ENCODE measurements at places on chromosomes 7 and 10. TPM values are rescaled to one million over a fixed set of nuclear protein-coding genes. Genes with fewer than 3 reads are reported as not detected.

DNA sequence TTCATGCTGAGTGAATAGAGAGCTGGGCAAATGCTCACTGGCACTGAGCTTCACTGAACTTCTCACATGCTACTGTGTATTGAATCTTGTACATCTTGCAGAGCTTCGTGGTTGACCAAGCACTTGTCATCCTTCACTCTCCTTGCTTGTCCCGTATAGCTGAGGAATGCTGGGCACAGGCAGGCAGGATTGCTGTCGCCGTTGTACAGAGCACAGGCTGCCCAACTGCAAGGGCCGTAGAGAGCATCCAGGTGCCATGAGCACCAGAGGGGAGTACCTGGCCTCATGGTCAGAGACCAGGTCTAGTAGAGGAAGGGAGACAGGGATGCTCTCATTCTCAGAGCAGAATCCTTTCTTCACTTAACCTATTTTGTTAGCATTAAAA is 99.8 kb upstream of the RET start:
- DNase-seq: no peak

NME8 gene
- total RNA-seq: not detected

DNA sequence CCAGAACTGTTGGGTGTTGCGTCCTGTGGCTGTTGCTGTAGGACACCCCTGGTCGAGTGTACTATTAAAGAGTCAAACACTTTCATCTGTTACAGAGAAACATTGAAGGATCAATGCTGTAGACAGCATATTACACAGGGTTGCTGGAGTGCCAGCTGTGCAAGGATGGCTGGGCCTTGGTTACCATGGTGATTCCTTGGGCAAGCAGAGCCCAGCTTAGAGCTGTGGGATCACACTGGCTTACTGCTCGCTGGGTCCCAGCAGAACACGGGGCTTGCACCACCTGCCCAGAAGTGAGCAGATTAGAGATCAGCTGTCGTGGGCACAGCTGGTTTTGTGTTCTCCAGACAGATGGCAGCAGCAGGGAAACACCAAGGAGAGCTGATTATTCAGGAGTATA is 76.0 kb downstream of the GPR141 start:
- DNase-seq: no peak

- no peak for DNase-seq
Observed at GRCh38 chr7:134640842-134641715, 5.6 kb upstream of the BPGM start.

ENTPD1 gene
- 7.6 TPM for total RNA-seq

- DNase-seq: no peak
Observed at GRCh38 chr10:85610381-85611092, 756.1 kb downstream of the GRID1 start.

DNA sequence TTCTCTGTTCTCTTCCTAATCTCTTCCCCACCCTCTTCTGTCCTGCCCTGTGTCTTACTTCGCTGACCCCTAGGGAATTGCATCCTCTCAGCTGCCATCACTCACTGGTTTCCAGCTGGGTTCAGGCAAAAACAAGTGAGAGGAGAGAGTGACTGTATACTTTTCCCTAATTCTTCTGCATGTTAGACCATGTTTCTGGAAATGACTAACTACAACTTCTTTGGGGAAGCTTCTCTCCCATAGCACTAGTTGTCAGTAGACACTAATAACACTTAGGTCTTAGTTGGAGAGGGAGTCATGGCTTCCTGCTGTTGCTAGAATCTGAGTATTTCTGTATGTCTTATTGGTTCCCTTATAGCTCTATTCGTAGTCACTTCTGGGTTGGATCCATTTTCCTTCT is 299.0 kb upstream of the FZD1 start:
- DNase-seq: no peak

DNA sequence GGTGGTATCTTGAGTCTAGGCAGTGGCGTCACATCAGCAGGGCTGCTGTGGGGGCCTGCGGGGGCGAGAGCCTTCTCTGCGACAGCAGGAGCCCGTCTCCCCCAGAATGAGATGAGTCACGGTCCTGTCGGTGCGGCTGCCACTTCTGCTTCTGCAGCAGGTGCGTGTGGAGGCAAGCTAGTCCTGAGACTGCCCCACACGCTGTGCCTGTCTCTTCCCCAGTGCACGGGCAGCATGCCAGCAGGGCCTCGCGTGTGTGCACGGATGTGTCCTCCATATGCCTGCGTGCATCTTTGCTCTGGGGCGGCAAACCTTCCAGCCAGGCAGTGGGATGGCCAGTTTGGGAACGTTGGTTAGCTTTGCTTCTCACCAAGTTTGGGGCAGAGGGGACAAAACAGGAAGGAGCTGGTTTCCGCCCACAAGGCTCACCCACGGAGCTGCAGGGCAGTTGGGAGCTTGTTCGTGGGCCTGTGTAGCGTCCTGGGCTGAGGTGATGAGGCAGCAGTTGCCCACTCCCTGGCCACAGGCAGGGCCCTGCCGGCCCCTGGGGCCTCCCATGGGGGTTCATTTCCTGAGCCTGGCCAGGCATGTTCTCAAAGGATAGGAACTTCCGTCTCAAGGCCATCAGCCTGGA is 60.8 kb upstream of the PPIF start:
- DNase-seq: peak; percentile 88

DNA sequence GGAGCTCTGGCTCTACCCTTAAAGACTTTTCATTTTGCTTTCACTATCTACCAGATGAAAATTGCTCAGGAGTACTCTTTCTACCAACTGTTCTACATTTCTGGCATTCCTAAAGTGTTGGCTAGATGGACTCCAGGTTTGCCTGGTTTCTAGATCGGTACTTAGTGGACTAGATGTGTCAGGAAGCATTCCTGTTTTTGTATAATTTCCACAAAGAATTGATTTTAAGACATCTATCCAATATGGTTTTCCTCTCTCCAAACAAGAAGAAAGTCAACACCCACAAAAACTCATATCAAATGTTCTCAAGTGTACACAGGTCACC is 157.7 kb downstream of the CHRM2 start:
- DNase-seq: no peak

HIBADH gene
- 56.9 TPM for total RNA-seq

FAM25G gene
- total RNA-seq: not detected

TCF7L2 gene
- total RNA-seq: 17.5 TPM

GRCh38 chr7:240887-241421 is 48.6 kb downstream of the FAM20C start:
- no peak for DNase-seq

DNA sequence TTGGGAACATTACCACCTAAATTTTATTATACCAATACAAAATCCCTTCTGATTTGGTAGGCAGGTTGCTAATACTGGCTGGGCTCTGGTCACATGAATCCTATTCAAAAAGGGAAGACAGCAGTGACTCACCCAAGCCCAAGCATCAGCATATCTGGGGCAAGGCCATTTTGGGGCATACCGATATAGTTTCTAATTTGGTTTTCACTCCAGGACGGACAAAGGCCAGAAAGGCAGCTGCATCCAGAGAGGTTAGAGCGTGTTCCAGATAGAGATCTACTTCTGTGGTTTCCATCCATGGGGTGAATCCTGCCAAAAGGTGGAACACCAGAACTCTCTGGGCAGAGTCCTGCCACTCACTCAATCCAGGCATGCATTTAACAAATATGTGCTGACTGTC is 335.8 kb downstream of the ELMO1 start:
- DNase-seq: no peak

DNA sequence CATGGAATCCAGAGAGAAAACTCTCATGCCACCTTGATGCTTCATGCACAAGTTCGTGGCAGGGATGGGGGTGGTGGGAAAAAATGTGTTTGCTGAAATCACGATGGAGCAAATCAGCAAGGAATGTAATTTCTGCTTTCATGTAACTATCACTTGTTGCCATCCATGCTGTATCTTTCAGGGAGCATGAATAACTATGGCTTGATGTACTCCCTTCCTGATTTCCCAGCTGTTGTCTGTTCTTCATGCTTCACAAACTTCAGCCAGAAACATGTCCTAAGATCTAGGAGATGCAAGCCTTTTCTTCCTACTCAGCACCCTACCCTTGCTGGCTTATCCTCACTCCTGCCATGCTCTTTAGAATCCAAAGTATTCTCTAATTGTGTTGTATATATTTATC is 64.0 kb downstream of the LRRC4 start:
- DNase-seq: no peak

GPR37 gene
- total RNA-seq: 0.25 TPM

LEP gene
- total RNA-seq: not detected

DNA sequence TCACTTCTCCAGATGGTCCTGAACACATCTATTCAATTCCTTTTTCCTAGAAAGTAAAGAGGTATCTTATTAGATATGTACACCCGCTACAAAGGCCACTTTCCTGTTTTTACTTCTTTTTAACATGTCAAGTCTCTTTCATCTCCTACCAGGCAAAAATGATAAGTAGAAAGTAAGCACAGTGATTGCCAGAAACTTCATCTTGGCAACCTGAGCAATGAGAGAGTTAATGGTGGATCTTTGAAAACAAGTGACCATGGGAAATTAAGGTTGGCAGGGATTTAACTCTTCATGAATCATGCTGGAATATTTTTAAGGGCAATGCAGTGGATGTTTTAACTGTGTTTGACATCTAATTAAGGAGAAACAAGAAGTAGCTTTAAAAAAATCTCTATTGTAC is 2.7 kb downstream of the SEMA3A start:
- no peak for DNase-seq

ZPBP gene
- not detected for total RNA-seq

DNA sequence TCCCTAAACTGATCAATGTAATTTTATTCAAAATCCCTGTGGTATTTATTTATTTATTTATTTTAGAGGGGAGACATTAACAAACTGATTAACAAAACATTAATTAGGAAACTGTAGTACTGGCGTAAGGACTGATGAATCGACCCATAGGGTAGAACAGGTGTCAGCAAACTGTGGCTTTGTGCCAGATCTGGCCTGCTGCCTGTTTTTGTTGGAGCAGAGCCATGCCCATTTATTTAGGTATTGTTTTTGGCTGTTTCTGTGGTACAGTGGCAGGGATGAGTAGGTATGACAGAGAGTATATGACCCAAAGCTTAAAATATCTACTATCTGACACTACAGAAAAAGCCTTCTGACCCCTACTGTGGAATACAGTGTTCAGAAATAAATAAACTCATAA is 332.5 kb upstream of the ETV1 start:
- DNase-seq: no peak

GRCh38 chr10:117264782-117265181 is 23.9 kb downstream of the SLC18A2 start:
- DNase-seq: no peak

TLL2 gene
- total RNA-seq: 4.9 TPM

GRCh38 chr7:131957338-131958020 is 401.1 kb upstream of the PODXL start:
- no peak for DNase-seq

NRCAM gene
- total RNA-seq: 0.36 TPM

DNA sequence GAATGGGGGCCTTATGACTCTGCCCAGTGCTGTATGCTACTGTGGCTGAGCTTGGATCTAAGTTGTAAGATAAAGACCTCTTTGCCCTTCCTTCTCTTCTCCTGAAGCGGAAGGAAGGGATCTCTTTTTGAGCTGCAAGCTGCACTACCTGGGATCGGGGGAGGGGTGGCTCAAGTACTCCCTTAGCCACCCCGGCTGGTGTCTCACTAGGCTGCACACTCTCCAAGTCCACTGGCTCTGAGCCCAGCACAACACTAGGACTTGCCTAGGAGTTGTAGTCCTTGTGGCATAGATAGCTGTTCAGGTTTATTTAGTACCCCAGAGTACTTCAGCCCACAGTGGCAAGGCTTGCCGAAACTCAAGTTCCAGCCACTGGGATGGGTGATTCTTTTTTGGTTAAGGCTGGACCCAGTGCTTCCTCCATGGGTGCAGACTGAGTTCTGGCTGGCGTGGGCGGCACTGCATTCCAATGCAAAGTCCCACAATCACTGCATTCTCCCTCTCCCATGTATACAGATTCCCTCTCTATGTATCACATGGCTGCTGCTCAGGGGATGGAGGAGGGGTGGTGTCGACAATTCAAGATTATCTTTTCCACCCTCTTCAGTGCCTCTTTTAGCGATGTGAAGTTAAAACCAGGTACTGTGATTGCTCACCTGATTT is 76.2 kb upstream of the SLC25A13 start:
- DNase-seq: no peak

DNA sequence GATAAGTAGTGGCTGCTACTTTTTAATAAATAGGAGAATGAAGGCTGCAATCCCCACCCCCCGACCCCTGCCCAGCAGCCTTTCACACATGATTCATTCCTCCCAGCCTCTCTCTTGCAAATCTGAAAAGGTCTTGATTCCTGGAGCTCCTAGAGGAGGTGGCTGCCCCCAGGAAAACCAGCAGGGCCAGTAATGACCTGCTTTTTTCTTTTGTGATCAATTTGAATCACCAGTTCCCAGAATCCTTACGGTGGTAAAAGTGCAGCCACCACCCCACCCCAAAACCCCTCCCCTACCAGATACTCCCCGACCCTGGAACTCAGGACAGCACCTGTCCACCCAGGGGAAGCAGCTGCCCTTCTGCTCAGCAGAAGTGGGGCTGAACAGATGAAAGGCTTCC is 108.9 kb downstream of the C10orf105 start:
- DNase-seq: no peak

SAMD9L gene
- 8.6 TPM for total RNA-seq

GRCh38 chr10:24680647-24681524 is 42.8 kb downstream of the ARHGAP21 start:
- no peak for DNase-seq

CFAP46 gene
- 0.95 TPM for total RNA-seq

- DNase-seq: peak; percentile 69
Observed at GRCh38 chr7:140640060-140640637, 464 bp downstream of the DENND2A start.

DNA sequence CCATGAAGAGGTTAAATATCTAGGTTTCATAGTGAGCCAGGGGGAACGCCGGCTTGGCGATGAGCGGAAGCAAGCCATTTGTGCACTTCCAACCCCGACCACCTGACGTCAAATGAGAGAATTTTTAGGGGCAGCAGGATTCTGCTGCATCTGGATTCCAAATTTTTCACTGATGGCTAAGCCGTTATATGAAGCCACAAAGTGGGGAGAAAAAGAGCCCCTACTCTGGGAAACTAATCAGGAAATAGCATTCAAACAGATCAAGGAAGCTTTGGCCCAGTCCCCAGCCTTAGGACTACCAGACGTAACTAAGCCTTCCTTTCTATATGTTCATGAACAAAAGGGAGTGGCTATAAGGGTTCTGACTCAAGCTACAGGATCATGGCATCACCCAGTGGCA is 12.9 kb upstream of the ADCK2 start:
- no peak for DNase-seq

DNA sequence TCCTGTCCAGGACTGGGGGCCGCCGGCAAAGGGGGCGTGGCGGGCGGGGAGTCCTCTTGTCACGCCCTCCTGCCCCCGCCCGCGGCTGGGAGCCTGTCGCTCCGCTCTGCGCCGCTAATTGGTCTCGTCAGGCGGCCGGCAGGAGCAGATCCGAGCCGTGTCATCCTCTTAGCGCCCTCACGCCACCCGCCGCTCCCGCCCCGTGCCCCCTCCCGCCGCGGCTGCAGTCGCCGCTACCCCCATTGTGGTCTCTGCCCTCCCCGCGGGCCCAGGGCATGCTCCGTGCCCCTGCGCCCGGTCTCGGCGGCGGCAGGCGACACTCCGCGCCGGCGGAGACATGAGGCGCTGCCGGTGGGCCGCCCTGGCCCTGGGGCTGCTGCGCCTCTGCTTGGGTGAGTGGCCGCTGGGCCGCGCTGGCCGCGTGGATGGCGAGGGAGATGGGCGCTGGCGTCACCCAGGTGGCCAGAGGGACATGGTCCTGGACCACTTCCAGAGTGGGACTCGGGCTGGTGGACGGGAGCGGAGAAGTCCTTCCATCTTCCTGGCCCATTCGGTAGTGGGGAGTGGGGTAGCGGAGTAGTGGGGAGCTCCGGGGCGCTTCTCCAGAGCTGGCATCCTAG is at the start of gene CDHR1:
Gene CDHR1, plus strand, starts transcription at position 114 of the 620 bp plus-strand sequence. Its CDS starts 224 bp downstream, at position 338.
- no peak for DNase-seq

- no peak for DNase-seq
Observed at GRCh38 chr7:4286351-4286750, 395.7 kb upstream of the FOXK1 start.

FZD8 gene
- 7.7 TPM for total RNA-seq

Data from heart left ventricle (tissue), 16 donors.